ENCODE measurements at places on chromosomes 3 and 15.

- DNase-seq, result no peak
Measured at GRCh38 chr15:77475001-77475400, 54.3 kb downstream of the HMG20A start.

DNA sequence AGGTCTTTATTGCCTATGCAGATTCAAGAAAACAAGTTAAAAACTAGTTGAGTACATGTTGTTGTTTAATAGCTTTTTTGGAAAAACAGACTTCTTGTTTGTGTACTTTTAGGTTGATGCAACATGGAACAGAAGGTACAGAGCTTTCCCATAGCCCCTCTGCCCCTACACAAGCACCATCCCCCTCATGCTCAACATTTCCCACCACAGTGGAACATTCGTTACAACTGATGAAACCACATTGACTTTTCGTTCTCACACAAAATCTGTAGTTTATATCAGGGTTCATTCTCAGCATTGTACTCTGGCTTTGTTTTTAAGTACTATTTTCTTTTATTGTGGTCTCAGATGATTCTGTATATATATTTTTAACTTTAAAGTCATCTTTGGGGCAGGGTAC lies 1054.6 kb downstream of the NTRK3 start:
- no peak for DNase-seq

DNA sequence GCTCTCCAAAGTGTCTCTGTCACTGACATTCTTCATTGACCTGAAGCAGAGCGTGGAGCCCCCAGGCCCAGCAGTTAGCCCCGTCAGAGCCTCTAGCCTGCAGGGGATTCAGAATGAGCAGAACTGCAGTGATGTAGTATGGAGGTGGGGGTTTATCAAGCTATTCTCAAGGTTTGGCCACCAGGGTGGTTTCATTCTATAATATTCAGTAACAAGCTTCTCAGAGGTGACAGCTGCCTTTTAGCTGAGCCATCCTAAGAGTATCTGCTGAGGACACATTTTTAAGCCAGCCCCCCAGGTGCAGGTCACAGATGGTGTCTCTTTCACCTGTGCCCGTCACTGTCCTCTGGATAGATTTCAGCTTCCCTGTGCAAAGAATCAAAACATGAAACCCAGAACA lies 31.9 kb downstream of the CMTM7 start:
- no peak for DNase-seq

- DNase-seq, result no peak
Measured at GRCh38 chr3:4898454-4899313, 80.6 kb upstream of the BHLHE40 start.

DNA sequence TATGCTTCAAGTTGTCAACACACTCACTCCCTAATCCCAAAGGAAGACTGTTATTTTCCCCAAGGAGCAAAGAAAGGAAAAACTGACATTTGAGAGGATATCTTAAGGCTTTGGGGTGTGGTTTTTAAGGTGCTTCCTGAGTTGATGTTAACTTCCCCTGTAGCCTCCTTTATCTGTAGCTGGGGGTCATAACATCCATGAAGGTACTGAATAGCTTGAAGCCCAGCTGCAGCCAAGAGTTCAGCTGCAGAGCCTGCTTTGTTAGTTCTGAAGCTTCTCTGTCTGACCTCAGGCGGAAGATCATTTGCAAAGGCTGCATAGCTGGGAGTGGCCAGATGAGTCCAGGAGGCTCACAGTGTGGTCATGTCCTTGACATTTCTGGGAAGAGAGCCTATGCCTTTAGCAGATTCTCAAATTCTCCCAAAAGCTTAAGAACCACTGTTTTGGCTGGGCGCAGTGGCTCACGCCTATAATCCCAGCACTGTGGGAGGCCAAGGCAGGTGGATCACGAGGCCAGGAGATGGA lies 165.4 kb downstream of the SV2B start:
- DNase-seq, result no peak

DNA sequence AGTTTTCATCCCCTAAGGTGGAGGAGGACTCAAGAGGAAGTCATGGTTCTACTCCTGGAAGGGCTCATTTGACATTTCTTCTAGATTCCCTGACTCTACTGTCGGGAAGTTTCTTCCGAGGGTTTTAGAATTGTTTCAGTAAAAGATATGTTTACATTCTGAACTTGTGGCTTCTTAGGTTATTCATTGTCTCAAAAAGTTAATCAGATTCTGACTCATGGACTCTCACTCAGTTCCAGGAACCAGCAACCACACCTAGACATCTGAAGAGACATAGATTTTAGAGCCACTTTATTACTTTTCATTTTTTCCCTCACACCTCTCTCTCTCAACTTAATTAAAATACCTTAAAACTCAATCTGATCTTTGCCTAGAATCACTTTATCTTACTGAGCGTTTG lies 862.6 kb downstream of the AGBL1 start:
- no peak for DNase-seq

DNA sequence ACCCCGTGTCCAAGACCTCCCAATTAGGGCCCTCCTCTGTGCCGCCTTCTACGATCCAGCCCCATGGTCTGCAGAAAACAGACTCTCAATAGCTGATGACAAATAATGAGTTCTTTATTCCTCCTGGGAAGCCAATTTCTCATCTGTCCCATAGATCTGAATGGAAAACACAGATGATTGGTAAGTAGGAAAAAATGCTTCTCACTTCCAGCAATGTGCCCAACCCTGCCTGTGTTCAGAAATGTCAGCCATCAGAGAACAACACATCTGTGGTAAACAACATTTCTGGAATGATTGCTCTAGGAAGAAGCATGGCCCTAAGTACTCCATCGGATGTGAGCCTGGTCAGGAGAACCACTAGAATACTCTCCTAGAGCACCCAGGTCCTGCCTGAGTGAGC lies 240.5 kb upstream of the HES1 start:
- no peak for DNase-seq

DNA sequence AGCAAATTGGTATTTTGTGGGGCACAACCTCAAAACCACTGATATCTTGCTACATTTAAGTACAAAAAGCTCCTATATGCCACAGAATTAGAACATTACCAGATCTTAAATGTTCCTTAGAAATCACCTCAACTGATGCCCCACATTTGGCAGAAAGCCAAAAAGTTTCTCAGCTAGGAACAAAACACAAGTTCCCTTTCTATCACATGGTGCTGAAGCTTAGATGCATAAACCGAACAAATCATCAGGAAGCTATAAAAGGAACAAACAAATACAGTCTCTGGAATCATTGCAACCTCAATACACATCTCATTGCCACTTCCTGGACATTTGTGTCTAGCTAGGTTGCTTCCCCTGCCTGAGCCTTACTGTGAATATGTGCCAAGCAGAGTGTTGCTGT lies 492.6 kb downstream of the LPP start:
- DNase-seq, result no peak

DNA sequence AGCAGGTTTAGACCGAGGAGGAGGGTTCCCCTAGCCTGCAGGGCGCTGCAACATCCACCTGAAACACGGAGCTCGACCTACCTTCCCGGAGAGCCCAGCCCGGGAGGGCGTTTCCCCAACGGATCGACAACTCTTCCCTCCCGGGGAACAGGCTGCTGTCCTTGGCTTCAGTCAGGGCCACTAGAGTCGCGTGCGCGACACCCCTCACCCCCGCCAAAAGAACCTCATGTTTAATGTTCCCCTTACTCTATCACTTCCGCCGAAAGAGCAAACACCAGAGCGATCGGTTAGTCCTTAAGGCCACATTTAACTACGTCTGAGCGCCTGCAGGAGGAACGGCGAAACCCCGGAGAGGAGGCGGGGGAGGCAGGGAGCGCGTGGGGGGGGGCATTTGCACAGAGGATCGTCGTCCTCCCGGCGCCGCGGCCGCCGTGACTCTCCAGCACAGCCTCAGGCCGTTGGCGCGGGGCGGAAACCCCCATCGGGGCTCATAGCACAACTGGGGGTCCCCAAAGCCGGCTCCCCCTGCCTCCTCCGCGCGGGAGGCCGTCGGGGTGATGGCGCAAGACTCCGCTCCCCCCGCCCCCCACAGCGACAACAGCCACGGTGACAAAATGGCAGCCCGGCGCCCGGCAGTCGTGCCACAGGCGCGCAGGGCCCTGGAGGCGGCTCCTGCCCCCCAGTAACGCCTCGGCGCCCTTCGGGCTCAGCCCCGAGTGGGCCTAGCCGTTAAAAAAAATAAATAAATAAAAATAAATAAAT lies 3.2 kb downstream of the ANP32A start:
- peak; percentile 66 for DNase-seq

- DNase-seq, result no peak
Measured at GRCh38 chr15:94300612-94301011, 69.3 kb downstream of the MCTP2 start.

DNA sequence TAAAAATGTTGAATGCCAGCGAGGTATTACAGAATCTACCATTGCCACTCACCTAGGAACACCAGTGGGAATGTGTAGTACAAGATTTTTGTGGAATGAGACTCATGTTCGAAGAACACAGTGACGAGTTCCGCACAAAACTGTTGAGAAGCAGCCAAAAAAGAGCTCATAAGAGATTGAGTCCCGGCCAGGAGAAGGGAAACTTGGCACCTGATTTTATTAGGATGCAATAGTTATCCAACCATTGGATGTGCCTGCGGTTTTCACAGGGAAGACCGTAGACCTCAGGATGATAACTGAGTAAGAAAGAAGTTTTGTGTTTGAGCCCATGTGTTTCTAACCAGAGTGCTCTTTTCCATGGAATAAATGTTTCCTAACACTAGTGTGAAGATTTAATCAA lies 88.9 kb downstream of the PTPRG start:
- DNase-seq, result no peak

GRCh38 chr3:192825657-192826200 lies 91.9 kb downstream of the MB21D2 start:
- DNase-seq, result no peak

DNA sequence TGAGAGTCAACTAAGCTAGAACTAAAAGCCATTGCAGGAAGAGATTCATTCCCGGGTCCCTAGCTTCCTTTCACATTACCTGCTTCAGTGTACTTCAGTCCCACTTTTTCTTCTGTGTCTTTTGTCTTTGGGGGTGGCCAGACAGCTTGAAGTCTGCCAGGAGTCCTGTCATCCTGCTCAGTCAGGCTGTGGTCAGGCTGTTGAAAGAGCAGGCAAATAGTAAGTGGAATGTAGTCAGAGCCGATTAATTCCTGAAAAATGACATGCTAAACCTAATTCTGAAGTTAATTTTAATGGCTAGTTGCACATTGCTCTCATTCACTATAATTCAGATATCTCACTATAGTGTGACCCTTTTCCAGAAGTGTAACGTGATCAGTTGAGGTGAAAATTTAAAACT lies 129.6 kb downstream of the FMN1 start:
- DNase-seq, result no peak

- no peak for DNase-seq
Measured at GRCh38 chr3:156536524-156537316, 18.2 kb downstream of the SSR3 start.

DNA sequence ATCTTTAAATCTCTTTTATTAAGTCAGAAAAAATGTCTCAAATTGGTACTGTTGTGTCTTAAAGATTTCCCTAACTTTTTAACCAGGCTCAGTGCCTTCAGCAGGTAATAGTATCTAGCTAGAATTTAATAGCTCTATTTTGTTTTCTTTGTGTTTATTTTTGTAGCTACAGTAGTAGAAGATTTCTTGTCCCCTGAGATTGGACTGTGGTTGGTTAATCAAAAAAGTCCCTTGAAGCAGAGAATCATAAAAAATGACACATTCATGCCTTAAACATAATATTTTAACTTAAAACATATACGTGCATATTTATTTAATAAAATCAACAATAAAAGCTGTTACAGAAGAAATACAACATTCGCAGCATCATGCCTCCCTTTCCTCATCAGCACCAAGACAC lies 102.8 kb downstream of the EEFSEC start:
- DNase-seq, result no peak

- no peak for DNase-seq
Measured at GRCh38 chr15:78739206-78739605, 72.1 kb downstream of the ADAMTS7 start.

GRCh38 chr3:134709076-134709475 lies 58.3 kb upstream of the KY start:
- DNase-seq, result no peak

DNA sequence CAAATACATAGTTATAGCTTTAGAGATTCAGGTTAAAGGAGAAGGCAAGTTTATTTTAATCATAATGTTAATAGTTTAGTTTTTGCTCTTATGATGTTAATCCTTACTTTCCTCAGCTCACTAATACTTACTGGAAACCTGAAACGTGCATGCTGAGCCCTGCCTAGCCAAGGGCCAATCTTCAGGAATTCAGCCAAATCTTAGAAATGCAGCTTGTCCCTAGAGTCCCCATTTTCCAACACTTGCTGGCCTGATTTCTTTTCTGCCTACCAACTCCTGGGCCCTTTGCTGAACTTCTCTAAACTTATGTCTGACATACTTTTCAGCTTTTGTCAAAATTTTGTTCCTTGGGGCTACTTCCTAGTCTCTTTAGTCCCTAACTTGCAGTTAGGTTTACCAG lies 22.8 kb downstream of the BCHE start:
- no peak for DNase-seq
